ENCODE measurements at places on chromosomes 3 and 15.

- DNase-seq: no peak
Observed at GRCh38 chr15:70742928-70743327, 20.4 kb downstream of the UACA start.

- peak; percentile 61 for DNase-seq
Observed at GRCh38 chr3:46372492-46373359, 2.0 kb downstream of the CCR5 start.

GRCh38 chr3:171192176-171192854 lies 165.8 kb upstream of the SLC2A2 start:
- DNase-seq: no peak

GRCh38 chr3:55207744-55208143 lies 279.4 kb downstream of the WNT5A start:
- DNase-seq: no peak

- DNase-seq: no peak
Observed at GRCh38 chr3:35664460-35664919, 25.2 kb downstream of the ARPP21 start.

DNA sequence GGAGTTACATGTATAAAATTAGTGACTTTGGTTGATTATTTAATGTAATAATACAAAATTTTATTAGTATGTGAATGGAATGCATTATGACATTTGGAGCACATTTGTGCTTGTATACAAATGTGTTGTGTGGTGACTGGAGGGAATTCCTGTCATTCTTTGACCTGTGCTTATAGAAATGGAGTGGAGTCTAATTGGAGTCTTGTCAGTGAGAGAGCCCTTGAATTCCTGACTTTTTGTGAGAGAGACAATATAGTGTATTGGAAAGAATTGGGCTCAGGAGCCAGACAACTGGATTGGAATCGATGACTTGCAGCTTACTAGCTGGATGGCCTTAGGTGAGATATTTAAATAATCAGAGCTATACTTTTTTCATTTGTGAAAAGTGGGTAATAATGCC lies 9.4 kb downstream of the TCF12 start:
- no peak for DNase-seq

DNA sequence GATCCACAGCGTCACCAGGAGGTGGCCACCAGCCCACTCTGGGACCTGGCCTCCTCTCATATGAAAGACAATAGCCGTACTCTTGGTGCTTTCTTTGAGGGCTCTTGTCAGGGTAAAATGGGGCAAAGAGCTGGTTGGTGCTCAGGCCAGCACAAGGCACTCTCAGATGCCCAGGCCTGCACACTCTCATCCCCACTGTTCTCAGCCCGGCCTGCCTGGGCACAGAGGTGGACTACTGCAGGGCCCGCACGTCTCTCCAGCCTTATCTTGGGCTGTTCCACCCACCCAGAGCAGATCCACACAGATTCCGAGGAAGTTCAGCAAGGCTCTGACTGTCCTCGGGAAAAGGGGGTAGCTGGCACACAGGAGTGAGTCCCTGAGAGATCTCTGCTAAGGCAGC lies 122.8 kb upstream of the PRR20G start:
- DNase-seq: no peak

- no peak for DNase-seq
Observed at GRCh38 chr3:183210862-183211341, 42.2 kb upstream of the B3GNT5 start.

- DNase-seq: no peak
Observed at GRCh38 chr3:173945170-173945569, 547.6 kb downstream of the NLGN1 start.

- DNase-seq: peak; percentile 33
Observed at GRCh38 chr3:102059145-102059943, 210.0 kb downstream of the NFKBIZ start.

GRCh38 chr15:78208887-78209645 lies 25.3 kb downstream of the ACSBG1 start:
- DNase-seq: no peak

DNA sequence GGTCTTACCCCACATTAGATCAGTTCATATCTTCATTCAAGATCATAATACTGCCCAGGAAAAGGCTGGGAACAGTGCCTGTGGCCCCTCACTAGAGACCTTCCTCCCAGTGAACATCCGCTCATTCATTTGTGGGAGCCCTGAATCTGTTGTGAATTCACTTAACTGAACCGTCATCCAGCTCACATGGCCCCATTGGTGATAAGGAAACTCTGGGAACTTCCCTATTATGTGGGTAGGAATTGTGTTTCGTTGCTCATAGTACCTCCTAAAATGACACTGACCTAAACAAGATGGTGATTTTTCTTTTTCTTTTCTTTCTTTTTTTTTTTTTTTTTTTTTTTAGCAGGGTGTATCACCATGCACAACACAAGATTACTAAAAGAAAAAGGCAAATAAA lies 6.8 kb upstream of the MESP2 start:
- no peak for DNase-seq

GRCh38 chr15:63901912-63902670 lies 68.3 kb upstream of the HERC1 start:
- no peak for DNase-seq

DNA sequence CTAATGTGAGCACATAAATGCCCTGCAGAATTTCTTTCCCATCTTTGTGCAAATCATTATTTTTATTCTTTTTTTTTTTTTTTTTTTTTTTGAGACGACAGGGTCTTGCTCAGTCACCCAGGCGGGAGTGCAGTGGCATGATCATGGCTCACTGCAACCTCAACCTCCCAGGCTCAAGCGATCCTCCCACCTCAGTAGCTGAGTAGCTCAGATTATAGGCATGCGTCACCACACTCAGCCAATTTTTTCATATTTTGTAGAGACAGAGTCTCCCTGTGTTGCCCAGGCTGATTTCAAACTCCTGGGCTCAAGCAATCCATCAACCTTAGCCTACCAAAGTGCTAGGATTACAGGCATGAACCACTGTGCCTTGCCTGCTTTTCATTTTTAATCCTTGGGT lies 22.9 kb downstream of the DAG1 start:
- no peak for DNase-seq

DNA sequence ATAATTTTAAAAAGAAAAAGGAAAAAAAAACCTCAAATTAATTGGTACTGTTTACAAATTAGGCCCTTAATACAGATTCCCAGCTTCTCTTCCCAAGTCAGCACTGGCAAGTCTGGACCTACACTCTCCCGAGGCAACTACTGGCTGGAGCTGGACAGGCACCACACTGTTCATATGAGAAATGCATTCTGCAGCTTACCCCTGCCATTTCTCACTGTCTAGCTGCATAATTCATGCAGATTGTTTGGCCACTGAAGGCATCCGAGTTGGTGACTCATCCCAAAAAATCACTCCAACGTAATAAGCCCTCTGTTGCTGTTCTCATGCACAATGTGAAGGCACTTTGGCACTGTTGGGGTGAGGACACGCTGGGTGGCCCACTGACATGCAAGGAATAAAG lies 45.3 kb downstream of the ROPN1B start:
- DNase-seq: no peak

DNA sequence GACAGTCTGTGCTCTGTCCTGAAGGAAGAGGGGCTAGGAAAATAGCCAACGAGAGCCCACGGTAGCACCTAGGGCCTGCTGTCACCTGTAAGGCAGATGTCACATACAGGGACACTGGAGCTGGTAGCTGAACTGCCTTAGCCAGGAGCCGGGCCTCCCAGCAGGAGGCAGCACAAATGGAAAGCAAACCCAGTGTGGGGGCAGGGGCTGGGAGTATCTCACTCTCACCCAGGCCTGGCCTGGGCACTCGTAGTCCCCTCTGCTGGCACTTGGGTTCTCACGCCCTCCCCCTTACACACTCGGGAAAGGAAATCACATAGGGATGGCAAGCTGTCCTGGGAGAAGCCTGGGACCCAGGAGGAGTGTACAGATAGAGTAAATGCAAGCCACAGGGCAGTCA lies 173.1 kb upstream of the CHRNA7 start:
- no peak for DNase-seq

DNA sequence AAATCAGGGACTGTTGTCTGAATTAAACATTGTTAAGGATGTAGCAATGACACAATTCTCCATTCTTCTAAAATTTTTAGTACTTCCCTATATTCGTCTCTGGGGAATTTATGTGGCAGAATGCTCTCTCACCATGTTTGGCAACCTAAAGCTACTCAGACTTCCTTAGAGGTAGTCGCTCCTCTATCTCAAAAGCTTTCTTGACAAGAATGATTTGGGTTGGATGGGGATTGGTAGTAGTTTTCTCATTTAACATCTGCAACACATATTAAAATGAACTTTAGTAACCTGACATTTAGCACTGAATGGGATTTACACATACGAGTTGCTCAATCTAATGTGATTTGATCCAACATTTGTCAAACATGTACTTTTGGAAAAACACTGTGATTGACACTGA lies 233.3 kb downstream of the RBMS3 start:
- DNase-seq: no peak

DNA sequence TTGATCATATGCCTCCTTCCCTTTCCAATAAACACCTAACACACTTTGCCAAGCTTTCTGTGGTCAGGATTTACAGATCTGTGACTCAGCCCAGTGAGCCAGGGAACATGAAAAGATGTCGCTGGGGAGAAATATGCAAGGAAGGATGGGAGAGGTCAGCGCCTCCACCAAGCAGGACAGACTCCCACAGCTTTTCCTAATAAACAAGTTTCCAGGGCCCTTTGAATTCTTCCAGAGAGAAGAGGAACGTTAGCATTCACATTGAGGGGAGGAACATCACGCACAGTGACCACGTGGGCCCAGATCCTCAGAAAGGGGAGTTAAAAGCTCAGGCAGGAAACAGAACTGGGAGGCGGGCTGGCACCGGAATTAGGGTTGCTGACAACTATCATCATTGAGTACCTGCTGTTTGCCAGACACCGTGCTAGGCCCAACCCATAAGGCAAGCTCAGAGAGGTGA lies 33.3 kb upstream of the MRPS22 start:
- DNase-seq: no peak

- no peak for DNase-seq
Observed at GRCh38 chr3:81931265-81932251, 170.1 kb upstream of the GBE1 start.

DNA sequence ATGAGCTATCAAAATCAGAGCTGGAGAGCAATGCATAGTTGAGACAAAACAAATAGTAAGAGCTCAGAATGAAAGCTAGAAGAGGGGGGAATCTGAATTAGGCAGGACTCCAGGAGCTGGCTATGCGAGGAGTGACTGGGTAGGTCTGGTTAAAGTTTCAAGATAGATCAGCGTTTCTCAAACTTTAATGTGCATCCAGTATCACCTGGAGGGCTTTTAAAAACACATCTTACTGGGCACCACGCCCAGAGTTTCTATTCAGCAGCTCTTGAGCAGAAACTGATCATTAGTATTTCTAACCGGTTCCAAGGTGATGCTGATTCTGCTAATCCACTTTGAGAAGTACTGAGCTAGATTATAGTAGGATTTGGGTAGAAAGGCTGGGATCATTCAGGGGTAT lies 96.2 kb upstream of the ACP3 start:
- DNase-seq: no peak

DNA sequence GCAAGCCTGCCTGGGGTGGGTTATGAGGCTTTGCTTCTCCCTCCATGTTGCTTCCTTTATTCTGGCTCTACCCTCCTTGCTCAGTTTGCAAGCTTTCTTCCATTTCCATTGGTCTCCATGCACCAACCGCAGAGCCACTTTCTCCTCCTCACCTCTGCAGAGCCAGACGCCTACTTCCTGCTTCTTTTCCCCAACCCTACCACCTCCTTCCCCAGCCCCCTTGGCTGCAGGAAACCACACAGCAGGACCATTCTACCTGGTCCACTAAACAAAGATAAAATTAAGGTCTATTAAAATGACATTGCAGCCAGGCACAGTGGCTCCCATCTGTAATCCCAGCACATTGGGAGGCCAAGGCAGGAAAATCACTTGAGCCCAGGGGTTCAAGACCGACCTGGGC lies 10.0 kb upstream of the CAV3 start:
- no peak for DNase-seq

- no peak for DNase-seq
Observed at GRCh38 chr3:15272426-15273196, 59.8 kb downstream of the SH3BP5 start.

GRCh38 chr15:77840991-77841775 lies 208.5 kb upstream of the LINGO1 start:
- DNase-seq: no peak

All from CD4-positive, alpha-beta T cell treated with Interleukin-10 for 1 hour (primary cell).